Brain (organoid and tissue), 16 donors: ENCODE measurements at places on chromosomes 2 and 18.

DNA sequence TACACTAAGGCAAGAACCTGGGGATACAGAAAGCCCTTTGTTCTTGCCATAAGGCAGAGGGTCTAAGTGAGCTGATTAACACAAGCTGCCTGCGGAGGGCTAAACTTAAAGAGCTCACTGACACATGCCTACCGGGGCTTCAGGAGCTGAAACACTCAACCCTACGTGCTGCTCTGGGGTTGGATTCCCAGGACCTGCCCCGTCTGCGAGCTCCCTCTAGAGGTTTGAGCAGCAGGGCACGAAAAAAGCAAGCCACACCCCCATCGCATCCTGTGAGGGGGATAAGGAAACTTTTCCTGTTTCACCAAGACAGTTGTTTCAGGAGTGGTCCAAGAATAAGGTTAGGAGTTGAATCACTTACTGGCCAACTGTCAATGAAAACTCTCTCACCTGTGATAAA is 562.1 kb downstream of the TMX3 start:
- no peak for DNase-seq

DNA sequence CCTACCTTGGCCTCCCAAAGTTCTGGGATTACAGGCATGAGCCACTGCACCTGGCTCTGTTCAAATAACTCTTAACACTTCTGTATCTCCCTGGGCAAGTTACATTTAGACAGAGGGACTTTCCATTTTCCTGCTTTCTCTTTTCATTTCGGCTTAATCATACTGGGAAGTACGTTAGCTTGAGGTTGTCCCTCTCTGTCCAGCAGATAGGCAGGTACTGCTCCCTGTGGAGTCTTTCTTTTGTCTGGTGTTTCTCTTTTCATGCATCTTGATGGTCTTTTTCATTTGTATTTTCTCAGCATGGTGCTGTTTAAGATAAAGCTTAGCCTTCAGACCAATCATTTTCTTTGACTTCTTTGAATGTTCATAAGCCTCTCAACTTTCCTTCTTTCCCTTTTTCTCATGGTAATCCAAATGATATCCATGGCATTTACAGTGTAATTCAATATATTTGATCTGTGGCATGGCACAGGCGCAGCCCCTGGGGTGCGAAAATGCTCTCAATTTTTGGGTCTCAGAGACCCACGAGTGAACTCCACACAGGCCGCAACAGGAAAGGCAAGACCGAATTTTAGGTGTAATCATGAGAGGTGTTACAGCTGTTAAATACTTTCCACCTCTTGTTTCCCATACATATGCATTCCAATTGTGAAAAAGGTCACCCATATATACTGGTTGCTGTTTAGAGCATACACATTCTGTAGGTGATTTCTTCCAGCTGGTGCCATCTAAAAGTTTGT is 99.9 kb upstream of the MYO3B start:
- DNase-seq: no peak

DNA sequence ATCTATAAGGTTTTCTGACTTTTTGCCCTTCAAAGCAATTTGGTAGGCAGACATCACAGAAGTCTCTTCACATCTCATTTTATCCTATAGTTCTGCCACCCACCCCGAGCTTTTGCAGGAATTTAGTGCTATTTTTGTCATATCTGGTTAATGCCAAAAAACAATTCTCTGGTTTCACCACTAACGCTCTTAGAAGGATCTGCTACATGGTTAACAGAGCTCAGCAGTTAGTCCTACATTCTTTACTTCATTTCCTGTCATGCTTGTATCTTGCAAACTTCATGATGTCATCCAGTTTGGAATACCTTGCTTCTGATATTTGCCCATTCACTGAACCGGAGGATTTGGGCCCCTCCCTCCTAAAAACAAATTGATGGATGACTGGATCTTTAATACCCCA is 116.8 kb upstream of the SERPINE2 start:
- no peak for DNase-seq

DNA sequence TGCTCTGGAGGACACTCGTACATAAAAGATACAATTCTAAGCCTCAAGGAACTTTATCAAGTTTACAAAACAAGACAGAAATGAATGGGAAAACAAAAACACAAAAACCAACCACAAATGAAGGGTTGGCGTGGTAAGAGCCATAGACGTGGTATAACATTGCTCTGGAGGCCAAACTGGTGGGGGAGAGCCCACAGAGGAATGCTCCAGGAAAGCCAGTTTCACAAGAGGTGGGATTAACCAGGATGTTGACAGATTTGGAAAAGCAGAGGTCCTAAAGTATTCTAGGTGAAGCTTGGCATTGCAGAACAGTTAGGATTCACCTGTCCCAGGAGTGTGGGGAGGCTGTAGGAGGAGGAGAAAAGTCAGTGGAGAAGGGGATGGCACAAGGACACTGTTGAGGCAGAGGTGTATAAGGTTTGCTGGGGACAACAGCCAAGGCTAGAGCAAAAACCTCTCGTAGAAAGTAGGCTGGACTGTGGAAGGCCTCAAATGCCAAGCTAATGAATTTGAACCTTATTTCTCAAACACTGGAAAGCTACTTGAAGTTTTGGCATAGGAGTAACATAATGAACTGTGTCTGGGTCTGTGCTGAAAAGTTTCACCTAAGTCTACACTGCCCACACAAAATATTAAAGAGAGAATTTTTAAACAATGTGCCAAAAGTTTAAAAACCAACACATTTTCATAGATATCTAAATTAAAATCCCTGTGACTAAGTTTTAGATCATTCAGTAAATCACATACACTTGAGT is 135.1 kb downstream of the THADA start:
- no peak for DNase-seq

DNA sequence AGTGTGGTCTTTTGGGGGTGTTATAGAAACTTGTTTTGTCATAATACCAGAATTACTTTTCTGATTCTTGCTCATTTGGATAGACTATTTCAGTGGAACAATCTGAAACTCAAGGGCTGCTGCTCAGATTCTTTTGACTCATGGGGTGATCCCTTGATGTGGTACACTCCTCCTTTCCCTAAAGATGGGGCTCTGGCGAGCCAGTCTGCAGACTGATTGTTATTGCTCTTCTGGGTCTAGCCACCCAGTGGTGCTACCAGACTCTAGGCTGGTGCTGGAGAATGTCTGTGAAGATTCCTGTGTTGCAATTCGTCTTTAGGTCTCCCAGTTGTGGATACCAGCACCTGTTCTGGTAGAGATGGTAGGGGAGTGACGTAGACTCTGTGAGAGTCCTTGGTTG is 4.2 kb upstream of the MARS2 start:
- no peak for DNase-seq

GRCh38 chr2:70531419-70532086 is 22.1 kb downstream of the TGFA start:
- DNase-seq: no peak

- DNase-seq: no peak
Observed at GRCh38 chr2:128654408-128654807, 335.7 kb upstream of the HS6ST1 start.

GRCh38 chr2:28082131-28082530 is 191.6 kb downstream of the BABAM2 start:
- DNase-seq: no peak

- DNase-seq: peak; percentile 22
Observed at GRCh38 chr2:203861197-203861596, 6.4 kb upstream of the CTLA4 start.

- no peak for DNase-seq
Observed at GRCh38 chr2:156452971-156453370, 16.8 kb downstream of the GPD2 start.
